ENCODE measurements at places on chromosomes 6 and 20. TPM values are rescaled to one million over a fixed set of nuclear protein-coding genes. Genes with fewer than 3 reads are reported as not detected.

Gene SLC17A2
- not detected for total RNA-seq

Gene TMEM30A
- 108 TPM for total RNA-seq

Gene B3GAT2
- 17.2 TPM for total RNA-seq

Gene MUC21
- not detected for total RNA-seq

Gene CALHM5
- total RNA-seq = 0.91 TPM

Gene SLC13A3
- 9.8 TPM for total RNA-seq

Gene ADGRF1
- under 0.01 TPM for total RNA-seq

Gene MOXD1
- 4.5 TPM for total RNA-seq

Gene RIPPLY2
- 8.0 TPM for total RNA-seq

Gene ZBTB2
- total RNA-seq = 6.9 TPM

Gene LY6G6C
- total RNA-seq = not detected

Gene HLA-DOB
- total RNA-seq = not detected

Gene SLC52A3
- 0.36 TPM for total RNA-seq

Gene KCNG1
- 3.5 TPM for total RNA-seq

Gene SIRPG
- total RNA-seq = not detected

Gene PRR18
- 0.54 TPM for total RNA-seq

Gene ELOVL2
- 22.0 TPM for total RNA-seq

Gene SEMG1
- total RNA-seq = not detected

Gene ATP6V1G2
- 48.2 TPM for total RNA-seq

Gene NKX2-4
- total RNA-seq = not detected

Gene TRAPPC3L
- total RNA-seq = not detected

Gene IRF4
- total RNA-seq = 0.27 TPM

Gene AGER
- total RNA-seq = 0.54 TPM

Gene PROKR2
- total RNA-seq = 0.45 TPM

Gene SYNDIG1
- 12.4 TPM for total RNA-seq

Gene ZC2HC1B
- not detected for total RNA-seq

Gene MTFR2
- 0.82 TPM for total RNA-seq

Gene PROCR
- 13.1 TPM for total RNA-seq

Gene EDN1
- total RNA-seq = 6.3 TPM

Gene RPN2
- 85.2 TPM for total RNA-seq

Gene SLC22A16
- total RNA-seq = 0.91 TPM

Gene FOXC1
- total RNA-seq = 8.9 TPM

Gene DDO
- total RNA-seq = 0.45 TPM

Gene C6orf58
- total RNA-seq = not detected

Gene DDX43
- total RNA-seq = 0.54 TPM

Gene ENPP4
- 30.3 TPM for total RNA-seq

Gene PRKN
- 11.5 TPM for total RNA-seq

Gene CRYBG1
- total RNA-seq = 0.91 TPM

Gene ID4
- 118 TPM for total RNA-seq

Gene GJA10
- total RNA-seq = not detected

Gene OR2H2
- not detected for total RNA-seq

Gene PRPH2
- 5.4 TPM for total RNA-seq

Gene PSORS1C2
- total RNA-seq = not detected

Gene SLC44A4
- not detected for total RNA-seq

Gene KIF25
- total RNA-seq = 0.64 TPM

Gene PRRT1
- 1.2 TPM for total RNA-seq

Gene BLOC1S5
- total RNA-seq = 17.8 TPM

Gene ULBP2
- total RNA-seq = 3.2 TPM
